Purkinje cell (primary cell): ENCODE measurements at places on chromosomes 16 and 17. TPM values are rescaled to one million over a fixed set of nuclear protein-coding genes. Genes with fewer than 3 reads are reported as not detected.

The ASPHD1 gene
- polyA plus RNA-seq: 5.0 and 9.3 TPM in 2 replicates

The ABCA8 gene
- 5.3 TPM in 2 replicates for polyA plus RNA-seq

The TGFB1I1 gene
- not detected in 2 replicates for polyA plus RNA-seq

The PSMD3 gene
- 4.0 and 6.0 TPM in 2 replicates for polyA plus RNA-seq

The TRIM25 gene
- 1.5 and 2.6 TPM in 2 replicates for polyA plus RNA-seq
